ENCODE measurements at places on chromosomes 6 and 20. TPM values are rescaled to one million over a fixed set of nuclear protein-coding genes. Genes with fewer than 3 reads are reported as not detected.

GNAS-AS1 gene
- not detected for total RNA-seq

KHDRBS2 gene
- total RNA-seq = not detected

EFCAB8 gene
- total RNA-seq = not detected

DNPH1 gene
- 168 TPM for total RNA-seq

GSTA1 gene
- not detected for total RNA-seq

PRSS35 gene
- 3.0 TPM for total RNA-seq

CFAP206 gene
- 0.29 TPM for total RNA-seq

TRIM40 gene
- total RNA-seq = not detected

CTAGE9 gene
- total RNA-seq = not detected

ELOVL2 gene
- not detected for total RNA-seq

NEURL2 gene
- 6.4 TPM for total RNA-seq

DNAH8 gene
- total RNA-seq = not detected

FOXF2 gene
- total RNA-seq = not detected

TRAM2 gene
- 64.6 TPM for total RNA-seq

DNMT3B gene
- 1.7 TPM for total RNA-seq

SLC17A2 gene
- total RNA-seq = not detected

All from myometrial cell (primary cell).